ENCODE measurements at places on chromosomes 13 and 19. TPM values are rescaled to one million over a fixed set of nuclear protein-coding genes. Genes with fewer than 3 reads are reported as not detected.

DNA sequence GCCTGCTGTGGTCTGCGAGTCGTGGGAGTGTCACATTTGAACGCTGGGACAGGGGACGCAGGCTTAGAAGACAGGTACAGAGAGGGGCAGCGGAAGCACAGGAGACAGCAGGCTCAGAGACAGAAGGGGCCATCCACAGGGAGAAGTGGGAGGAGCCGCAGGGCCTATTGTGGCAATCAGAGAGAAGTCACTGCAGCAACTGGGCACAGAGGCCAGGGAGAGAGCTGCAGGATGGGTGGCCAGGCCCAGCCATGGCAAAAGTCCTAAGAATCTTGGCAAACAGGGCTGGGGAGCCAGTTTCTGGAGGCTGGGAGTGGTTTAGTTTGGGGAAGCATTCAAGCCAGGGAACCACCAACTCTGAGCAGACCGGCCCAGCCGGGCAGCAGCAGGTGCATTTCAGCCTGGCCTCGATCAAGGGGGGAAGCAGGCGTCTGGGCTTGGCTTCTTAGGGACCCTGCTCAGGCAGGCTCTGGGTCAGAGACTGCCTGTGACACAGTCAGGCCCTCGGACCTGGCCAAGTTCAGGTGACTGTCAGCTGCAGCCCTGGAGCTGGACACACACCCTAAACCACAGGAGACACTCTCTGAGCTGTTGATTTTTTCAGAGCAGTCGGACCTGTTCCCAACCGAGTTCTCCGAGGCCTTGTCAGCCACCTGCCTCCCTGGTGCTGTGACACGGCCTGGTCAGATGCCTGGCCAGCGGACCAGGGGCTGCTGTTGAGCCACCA is 11.8 kb downstream of the SH3GL1 start:
- DNase-seq: no peak

- DNase-seq: no peak
These were observed 83.3 kb downstream of the KCTD15 start for GRCh38 chr19:33879818-33880575.

DNA sequence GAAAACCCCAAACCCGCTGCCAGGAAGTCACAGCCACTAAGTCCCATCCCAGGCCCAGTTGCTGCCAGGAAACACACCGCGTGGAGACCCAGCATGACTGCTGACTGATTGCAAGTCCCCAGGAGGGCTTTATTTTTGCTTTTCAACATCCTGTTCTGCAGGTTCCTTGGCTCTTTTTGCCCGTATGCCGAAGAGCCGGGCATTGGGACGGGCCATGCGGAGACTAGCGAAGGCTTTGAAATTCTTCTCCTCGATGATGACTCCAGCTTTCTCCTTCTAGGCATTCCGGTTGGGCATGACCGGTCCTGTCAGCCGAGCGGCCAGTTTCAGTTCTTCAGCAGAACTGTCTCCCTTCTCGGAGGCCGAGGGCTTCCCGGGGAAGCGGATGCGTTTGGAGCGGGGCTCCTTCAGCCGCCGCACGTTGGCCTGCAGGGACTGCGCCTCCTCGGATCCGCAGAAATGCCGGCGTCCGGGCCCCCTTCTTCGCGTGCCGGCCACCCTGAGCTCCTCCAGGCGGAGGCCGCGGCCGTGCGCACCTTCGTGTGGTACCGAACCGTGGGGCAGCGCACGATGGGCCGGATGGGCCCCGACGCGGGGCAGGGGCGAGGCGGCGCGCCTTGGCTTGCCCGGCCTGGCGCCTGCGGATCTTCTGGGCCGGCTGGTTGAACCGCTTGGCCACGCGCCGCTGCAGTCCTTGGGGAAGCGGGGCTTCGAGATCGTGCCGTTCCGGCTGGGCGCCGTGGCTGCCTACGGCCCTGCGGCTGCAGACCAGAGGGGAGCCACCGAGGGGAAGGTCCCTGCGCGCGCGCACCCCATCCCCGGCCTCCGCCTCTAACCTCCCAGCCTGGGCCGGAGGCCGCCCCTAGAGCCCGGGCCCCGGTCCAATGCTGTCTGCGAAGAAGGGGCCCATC is 15.2 kb downstream of the ZSCAN5C start:
- DNase-seq: no peak

DNA sequence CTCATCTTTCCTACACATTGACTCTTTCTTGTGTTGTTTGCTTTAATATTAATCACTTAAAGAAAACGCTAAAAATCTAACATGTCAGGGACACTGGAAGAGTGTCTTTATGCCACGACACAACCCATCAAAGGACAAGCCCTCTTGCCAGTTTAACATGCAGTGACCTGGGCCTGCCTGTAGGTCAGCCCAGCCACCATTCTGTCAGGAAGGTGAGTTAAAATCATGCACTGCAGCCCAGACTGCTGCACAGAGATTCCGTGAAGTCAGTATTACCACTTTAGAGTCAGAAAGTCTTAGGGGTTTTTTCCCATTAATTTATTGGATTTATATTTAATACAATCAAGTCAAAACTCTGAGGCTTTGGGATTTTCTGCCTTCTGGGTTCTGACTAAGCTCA is 58.0 kb downstream of the TNFRSF19 start:
- no peak for DNase-seq

- DNase-seq: peak; percentile 21
These were observed 2.2 kb downstream of the BST2 start for GRCh38 chr19:17402982-17403855.

GRCh38 chr13:43269037-43269481 is 245.7 kb downstream of the DNAJC15 start:
- no peak for DNase-seq

DNA sequence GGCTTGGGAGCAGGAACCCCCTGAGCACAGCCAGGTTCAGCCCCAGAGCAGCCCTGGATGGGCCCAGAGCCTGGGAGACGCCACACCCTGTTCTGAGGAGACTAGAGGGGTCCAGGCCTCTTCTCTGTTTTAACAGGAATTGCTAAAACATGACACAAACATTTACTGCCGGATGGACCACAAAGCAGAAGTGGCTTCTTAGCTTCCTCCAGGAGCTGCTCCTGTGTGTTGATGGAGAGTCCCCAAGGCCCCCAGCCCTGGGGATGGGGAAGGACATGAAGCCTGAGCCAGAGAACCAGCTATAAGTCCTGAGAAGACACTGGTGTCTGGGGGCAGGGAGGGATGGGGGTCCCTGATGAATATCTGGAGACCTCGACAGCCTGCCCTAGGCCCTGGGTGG is 14.6 kb downstream of the CEACAM3 start:
- DNase-seq: no peak

DNA sequence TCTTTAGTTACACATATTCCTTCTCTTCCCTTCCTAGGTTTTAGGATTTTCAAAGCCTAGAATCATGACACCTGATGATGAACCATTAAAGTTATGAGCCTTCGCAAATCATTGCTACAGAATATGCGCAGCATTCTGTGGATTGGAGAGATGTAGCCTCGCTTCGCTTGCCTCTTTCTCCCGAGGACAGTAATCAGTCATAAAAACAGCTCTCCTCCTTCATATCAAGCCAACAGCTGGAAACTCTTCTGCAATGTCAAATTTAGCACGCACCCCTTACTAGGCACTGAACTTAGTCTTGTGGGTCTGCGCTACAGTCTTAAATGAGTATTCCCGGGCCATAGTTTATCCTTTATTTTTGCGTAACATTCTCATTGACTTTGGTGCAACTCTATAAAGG is 79.6 kb downstream of the DACH1 start:
- DNase-seq: no peak

GRCh38 chr13:46490129-46490528 is 62.8 kb upstream of the LRCH1 start:
- DNase-seq: no peak

GRCh38 chr13:110103534-110103933 is 203.4 kb downstream of the COL4A1 start:
- DNase-seq: no peak

DNA sequence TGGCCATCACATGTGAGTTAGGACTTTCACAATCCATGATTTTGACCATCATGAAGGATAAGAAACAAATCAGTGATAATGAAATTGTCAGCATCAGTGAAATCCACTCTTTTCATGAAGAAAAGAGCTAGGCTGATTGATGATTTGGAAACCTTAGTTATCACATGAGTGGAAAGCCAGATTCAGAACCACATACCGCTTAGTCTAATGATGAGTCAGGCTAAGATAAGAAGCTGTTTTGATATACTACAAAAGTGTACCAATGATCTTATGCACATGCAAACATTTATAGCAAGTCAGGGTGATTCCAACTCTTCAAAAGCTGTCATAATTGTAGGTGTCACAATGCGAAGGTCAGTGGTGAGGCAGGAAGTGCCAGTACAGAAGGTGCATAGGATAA is 519.3 kb downstream of the GPC6 start:
- no peak for DNase-seq

GRCh38 chr13:97185291-97185690 is 36.8 kb upstream of the MBNL2 start:
- DNase-seq: no peak

GRCh38 chr19:12838182-12838885 is at the start of gene MAST1:
Gene MAST1 (plus strand): TSS chr19:12838515. CDS start chr19:12838573, 58 bp downstream.
- peak; percentile 45 for DNase-seq

DNA sequence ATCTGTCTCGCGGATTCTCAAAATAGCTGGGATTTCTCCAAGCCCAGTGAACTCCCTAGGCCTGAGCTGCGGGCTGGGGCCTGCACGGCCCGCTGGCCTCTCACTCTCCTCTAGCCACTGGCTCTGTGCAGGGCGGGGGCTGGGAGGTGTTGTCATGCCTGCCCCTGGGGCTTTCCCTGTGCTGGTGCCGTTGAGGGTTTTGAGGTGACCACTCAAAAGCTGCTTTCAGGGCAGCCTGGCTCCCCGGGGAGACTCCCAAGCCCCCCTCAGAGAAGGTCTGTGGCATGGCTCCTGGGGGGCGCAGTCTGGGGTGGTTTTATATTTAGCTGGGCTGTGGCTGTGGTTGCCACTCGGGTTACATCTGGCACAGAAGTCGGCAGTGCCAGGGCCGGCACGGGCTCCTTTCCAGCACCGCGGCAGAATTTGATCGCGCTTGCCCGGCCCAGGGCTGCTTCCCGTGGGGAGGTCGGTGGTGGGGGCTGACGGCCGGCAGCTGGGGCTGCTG is 10.0 kb downstream of the NDUFB7 start:
- peak; percentile 17 for DNase-seq

DNA sequence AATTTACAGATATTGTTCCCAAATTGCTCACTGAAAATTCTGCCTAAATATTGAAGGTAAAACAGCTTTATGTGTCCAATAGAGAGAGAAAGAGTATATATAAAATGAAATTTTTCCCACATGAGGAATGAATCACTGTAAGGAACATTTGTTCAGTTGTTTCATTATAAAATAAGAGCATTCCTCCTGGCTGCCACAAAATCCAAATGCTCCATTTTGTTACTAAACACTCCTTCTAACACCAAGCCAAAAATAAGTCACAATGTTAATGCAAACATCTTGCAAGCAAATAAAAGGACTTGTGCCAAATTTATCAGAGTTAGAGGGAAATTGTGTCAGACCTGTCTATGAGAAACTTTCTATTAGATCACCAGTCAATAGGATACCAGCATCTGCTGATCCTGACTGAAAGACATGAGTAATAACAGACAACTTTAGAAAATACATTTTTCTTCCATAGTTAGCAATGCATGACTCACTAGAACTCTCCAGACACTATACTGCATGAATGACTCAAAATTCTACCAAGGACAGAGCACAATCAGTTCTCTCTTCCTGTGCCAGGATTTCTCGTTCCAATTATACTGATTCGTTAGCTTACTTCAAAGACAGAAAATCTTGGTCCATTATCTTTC is 83.5 kb upstream of the FNDC3A start:
- DNase-seq: no peak

MED25 gene
- total RNA-seq: 47.2 TPM

ZNF345 gene
- 3.9 TPM for total RNA-seq

LILRA1 gene
- total RNA-seq: not detected

SIGLEC9 gene
- total RNA-seq: 0.93 TPM

FUT2 gene
- not detected for total RNA-seq

CBY2 gene
- total RNA-seq: not detected

CKAP2 gene
- total RNA-seq: 36.1 TPM

JAK3 gene
- 119 TPM for total RNA-seq

TEKTIP1 gene
- 1.2 TPM for total RNA-seq

ZNF728 gene
- total RNA-seq: not detected

TPP2 gene
- 74.0 TPM for total RNA-seq

S1PR5 gene
- total RNA-seq: 1.8 TPM

ATP1A3 gene
- 4.1 TPM for total RNA-seq

GNA15 gene
- total RNA-seq: 2.6 TPM

KIR3DL2 gene
- 0.28 TPM for total RNA-seq

PPM1N gene
- total RNA-seq: 2.5 TPM
